AG09309 (cell line): ENCODE measurements at places on chromosomes 1 and 21.

- peak; percentile 38 for DNase-seq
Observed at GRCh38 chr1:35637401-35637809, 3.9 kb downstream of the PSMB2 start.

- no peak for DNase-seq
Observed at GRCh38 chr1:214451596-214451995, 99.8 kb downstream of the PTPN14 start.

GRCh38 chr1:69195136-69195535, 372.6 kb upstream of the LRRC7 start:
- no peak for DNase-seq

DNA sequence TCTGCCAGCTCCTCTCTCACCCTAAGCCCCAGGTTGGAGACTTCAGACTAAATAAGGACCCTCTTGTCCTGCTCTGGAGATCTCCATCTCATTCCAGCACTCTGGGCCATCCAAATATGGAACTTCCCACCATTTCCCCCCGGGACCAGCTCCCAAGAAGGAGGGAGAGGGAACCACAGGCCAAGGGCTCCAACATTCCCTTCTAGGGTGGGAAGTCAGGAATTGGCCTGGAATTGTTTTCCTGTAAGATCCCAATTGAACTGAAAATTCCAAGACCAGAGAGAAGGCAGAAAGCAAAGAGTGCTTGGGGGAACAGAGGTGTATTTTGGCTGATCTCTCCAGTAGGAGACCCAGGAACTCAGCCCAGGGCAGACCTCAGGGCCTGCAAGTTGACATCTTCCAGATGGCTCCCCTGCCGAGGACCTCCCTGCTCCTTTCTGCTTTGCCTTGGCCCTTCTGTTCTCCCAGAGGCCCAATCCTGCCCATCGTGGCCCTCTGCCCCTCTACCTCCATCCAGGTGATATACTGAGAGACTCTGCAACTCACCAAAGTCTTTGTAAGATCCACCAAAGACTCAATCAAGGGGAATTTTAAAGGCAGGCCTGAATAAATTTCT, 14.9 kb downstream of the CSRP1 start:
- no peak for DNase-seq

DNA sequence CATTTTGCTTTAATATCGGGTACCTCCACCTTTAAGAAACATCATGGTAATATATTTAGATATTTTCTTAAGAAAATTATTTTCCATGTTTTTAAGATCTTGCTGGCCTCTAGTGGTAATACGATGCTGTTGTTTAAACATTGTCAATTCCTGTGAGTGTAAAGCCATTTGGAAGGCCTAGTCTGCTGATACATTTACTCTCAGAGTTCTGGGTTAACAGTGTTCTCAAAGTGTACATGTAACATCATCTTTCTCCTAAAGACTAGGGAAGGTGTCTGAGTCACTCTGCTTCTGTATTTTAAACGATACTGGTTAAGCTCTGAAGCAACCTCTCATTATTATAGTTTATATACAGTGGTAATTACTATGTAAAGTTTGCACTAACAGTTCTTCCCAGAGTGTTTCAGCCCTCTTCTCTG, 189.1 kb downstream of the RASAL2 start:
- peak; percentile 46 for DNase-seq

GRCh38 chr1:53942127-53942957, 3.2 kb downstream of the IFT25 start:
- DNase-seq = no peak

- DNase-seq = no peak
Observed at GRCh38 chr1:21654209-21654608, 14.9 kb downstream of the RAP1GAP start.

- no peak for DNase-seq
Observed at GRCh38 chr1:54285815-54286345, 85.9 kb downstream of the MRPL37 start.

GRCh38 chr1:221963742-221964141, 221.9 kb upstream of the DUSP10 start:
- no peak for DNase-seq

- DNase-seq = no peak
Observed at GRCh38 chr1:197247465-197247864, 20.6 kb upstream of the CRB1 start.

DNA sequence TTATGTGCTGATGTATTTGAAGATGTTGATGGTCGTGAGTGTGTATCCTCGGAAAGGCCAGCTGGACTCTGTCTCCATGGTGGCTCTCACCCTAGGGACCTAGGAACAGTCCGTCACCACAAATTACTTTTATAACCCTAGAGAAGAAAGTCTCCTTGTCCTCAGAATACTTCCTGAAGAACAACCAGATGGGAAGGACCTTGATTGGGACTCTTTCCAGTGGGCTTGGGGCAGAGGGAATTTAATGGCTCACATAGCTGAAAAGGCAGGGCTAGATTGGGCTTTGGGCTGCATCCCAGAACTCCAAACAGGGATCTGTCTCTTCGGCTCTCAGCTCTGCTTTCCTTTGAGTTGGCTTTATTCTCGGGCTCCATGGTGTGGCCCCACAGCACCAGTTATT, 90.8 kb downstream of the TBX19 start:
- no peak for DNase-seq

DNA sequence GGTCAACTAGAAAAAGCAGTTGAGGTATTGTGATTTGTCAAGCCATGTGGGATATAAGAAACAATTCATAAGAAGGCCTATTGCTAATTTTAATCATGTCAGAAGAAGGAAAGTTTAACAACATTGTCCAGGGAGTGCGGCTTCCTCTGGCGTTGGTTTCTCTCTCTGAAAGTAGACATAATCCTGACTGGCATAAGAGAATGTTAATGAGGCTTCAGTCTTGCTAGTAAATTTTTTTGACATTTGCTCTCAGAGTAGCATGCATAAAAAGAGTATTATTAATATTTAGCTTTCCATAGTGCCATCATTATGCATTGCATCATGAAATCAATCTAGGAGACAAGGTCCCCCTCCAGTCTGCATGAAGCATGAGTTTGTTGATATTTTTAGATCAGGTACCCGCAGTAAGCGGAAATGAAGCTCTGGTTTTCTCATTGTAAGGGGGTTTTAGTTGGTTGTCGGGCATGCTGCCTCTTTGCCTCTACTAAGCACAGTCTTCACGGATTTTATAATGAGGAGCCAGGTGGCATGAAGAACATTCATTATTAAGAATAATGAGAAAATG, 12.8 kb upstream of the PRDM2 start:
- DNase-seq = no peak

- no peak for DNase-seq
Observed at GRCh38 chr1:221712776-221713431, 29.0 kb downstream of the DUSP10 start.

- DNase-seq = no peak
Observed at GRCh38 chr1:22056043-22056442, 3.5 kb downstream of the CDC42 start.
